Cerebellar nuclear complex (tissue), 1 donor: ENCODE measurements at places on chromosomes 2 and 18.

DNA sequence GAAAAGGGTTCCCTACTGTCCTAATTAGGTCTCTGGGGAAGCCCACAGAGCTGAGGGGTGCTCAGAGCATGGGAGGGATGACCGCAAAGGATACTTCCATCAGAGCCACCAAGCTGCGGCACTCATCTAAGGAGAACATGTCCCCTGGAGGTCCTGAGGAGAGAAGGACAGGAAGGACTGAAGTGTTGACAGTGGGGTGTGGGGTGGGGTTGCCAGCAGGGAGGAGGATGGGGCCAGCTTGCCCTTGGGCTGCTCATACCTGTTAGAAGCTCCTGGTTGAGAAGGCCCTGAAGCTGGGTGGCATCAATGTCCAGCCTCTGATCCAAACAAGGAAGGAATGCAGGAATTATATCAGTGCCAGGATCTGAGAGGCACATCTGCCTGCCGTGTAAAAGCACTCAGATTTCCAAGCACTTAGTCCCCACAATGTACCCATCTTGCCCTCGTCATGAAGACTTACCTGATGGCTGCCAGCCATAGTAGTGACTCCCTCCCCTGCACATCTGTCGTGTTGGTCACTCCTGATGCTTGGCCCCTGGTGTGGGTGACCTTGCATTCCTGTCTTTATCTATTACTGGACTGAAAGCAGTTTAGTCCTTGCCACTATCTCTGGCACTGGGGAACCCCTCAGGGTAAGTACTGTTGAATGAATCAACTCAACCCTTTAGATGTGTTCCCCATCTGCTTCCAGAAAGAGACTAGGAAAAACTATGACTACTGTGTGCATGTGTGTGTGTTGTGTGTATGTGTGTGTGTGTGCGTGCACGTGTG is 68.9 kb downstream of the CAPN13 start:
- no peak for DNase-seq

GRCh38 chr2:110931648-110932047 is 189.1 kb upstream of the BCL2L11 start:
- DNase-seq: no peak

- DNase-seq: no peak
Observed at GRCh38 chr2:47850198-47850597, 56.1 kb downstream of the FBXO11 start.

- no peak for DNase-seq
Observed at GRCh38 chr18:37471637-37472036, 94.0 kb downstream of the CELF4 start.

- no peak for DNase-seq
Observed at GRCh38 chr2:218540015-218540414, 28.1 kb downstream of the USP37 start.

DNA sequence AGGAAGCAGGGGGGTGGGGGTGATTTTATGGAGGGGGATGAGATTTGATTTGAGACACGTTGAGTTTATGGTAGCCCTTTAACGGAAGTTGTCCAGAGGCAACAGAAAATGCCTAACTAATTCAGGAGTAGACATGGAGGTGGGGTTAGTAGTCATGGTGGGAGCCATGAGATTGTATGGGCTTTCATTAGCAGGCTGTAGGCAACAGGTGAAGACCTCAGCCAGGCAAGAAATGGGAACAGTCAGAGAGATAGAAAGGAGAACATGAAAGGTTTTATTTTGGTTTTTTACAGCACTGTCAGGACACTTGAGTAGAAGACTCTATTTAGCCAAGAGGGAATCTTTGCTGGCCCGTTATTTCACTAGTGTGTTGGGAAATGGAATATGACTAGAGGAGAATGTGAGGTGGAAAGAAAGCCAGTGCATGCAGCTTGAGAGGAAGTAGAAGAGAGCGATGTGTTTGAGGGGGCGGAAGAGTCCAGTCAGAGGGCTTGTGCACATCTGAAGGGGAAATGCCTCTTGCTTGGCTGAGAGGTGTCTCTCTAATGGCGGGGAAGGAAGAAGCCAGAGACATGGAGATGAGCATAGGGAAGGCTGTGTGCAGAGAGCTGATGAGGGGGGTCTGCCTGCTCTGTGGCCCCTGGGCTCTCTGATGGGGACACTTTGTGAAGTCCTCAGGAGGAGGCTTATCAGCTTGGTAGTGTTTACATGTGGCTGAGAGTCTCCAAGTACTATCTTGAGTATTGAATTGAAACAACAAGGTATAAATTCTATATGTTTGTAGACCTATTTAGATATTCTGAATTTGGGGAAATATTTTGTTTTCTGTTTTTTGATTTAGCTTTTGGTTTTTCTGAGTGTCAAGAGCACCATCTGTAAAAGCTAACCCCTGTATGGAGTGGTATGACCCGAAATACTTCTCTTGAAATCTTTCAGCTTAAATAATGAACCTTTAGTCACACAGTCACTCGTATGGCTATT is 66.9 kb upstream of the ITM2C start:
- DNase-seq: no peak

DNA sequence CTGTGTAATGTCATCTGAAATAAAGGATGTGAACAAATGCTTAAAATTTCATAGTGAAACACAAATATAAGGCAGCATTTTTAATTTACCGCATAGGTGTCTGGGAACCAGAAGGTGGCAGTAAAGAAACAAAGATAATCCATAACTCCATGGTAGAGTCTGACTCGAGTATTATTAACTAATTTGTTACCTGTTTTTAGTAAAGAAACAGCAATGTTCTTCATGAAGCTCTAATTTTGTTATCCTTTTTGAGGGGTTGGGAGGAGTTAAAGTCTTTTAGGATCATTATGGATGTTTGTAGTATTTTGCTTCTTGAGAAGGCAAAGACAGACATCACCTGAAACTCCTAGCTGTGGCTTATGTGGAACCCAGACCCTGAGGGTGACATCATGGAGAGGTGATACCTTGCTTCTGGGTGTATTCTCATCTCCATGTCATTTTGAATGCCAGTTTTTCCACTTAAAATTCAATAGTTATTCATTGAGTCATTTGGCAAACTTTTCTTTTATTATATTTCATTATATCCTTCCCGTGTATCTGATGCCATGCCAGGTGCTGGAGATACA is 286.2 kb upstream of the EPAS1 start:
- DNase-seq: no peak

GRCh38 chr2:180775711-180776110 is 204.7 kb upstream of the UBE2E3 start:
- no peak for DNase-seq

- DNase-seq: no peak
Observed at GRCh38 chr2:181810823-181811695, 80.5 kb upstream of the ITPRID2 start.

DNA sequence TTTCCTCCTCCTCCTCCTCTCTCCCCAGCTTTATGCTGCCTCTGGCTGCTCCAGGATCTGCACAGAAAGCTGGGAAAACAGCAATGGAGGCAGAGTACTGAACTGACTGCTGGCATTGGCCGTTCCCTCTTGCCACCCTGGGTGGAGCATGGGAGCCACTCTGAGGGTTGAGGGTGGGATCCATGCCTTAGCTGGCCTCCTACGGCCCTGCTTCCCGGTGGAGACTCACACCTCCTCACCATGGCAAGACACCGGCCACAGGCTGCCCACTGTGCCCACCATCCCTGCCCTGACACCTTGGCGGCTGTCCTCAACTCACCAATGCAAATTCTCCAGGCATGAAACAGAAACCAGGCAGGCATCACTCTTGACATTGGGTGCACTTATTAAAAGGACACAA is 832.3 kb upstream of the ID2 start:
- DNase-seq: no peak

DNA sequence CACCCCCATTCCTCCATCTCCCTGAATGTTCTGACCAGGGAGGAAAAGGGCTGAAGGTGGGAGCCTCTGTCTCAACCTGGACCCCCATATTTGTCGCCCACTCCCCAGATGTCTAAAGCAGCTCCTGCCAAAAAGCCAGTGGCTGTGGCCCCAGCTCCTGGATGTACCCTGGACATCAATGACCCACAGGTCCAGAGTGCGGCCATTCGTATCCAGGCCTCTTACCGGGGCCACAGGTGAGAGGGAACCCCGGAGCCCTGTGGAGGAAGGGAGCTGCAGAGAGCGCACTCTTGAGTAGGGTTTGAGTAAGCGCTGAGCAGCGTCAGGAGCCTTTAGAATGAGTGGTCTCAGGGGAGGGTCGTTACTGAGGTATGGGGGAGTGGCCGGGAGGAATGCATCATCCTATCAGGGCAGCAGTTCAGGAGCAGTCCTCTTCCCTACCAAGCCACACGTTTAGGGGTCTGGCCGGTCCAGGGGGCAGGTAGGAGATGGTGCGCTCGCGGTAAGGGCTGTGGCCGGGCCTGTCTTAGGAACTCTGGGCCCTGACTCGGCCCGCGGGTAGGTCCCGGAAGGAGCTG is 2.4 kb upstream of the GMPPA start:
- no peak for DNase-seq

DNA sequence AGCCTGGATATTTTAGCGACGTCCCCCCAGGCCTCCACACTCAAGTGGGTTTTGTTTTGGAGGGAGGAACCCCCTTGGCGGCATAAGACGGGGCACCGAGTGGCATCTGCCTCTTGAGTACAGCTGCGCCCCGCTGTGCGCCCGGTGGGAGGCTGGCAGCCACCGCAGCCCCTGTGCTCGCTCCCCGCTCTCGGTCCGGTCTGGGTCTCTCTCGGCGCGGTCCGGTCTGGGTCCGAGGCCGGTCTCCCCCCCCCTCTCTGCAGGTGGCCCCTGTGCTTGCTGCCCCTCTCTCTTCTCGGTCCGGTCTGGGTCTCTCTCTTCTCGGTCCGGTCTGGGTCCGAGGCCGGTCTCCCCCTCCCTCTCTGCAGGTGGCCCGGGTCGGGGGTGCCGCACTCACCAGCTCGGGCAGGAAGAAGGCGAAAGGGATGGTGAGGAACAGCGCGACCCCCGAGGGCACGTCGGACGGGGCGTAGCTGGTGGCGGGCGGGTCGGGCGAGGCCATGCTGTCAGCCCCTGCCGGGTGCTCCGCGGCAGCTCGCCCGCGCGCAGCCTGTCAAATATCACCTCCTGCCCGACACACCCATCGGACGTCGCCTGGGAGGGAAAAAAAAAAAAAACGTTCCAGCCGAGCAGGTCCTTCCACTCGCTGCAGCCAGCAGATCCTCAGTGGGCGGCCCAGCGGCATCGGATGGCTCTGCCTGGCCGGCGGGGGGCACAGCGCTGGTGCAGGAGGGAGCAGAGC is at the start of gene MALL:
Gene MALL, minus strand, starts transcription at position 532 of the 742 bp plus-strand sequence. Its CDS starts 30 bp downstream, at position 502.
- no peak for DNase-seq
